Cerebellar cortex (tissue), 1 donor: ENCODE measurements at places on chromosomes 4 and X.
A peak's percentile ranks its signal among the peaks of the same experiment; 100 is the strongest.

- no peak for DNase-seq
These were observed 54.5 kb downstream of the KLHL8 start for GRCh38 chr4:87165892-87166291.

- DNase-seq, result peak; percentile 54
These were observed 132.5 kb upstream of the NHS start for GRCh38 chrX:17242470-17242869.

GRCh38 chrX:115232933-115233496, 881 bp downstream of the LRCH2 start:
- DNase-seq, result no peak

GRCh38 chr4:183364025-183364424, 41.8 kb upstream of the CLDN24 start:
- DNase-seq, result no peak

- no peak for DNase-seq
These were observed 110.8 kb downstream of the GBA3 start for GRCh38 chr4:22803512-22803911.

GRCh38 chr4:24210332-24210902, 320.6 kb upstream of the PPARGC1A start:
- no peak for DNase-seq

DNA sequence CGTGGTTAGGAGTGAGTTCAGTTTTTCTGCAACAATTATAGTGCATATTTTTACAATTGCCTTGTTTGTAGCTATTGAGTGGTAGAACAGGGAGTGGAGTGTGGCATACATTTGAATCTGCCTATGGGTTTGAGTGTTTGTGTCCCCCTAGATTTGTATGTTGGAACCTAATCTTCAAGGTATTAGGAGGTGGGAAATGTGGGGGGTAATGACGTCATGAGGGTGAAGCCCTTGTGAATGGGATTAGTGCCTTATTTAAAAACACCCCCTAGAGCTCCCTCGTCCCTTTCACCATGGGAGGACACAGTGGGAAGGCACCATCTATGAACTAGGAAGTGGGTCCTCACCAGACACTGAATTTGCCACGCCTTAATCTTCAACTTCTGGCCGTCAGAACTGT, 819.6 kb downstream of the NLGN4X start:
- no peak for DNase-seq

GRCh38 chrX:17805120-17805519, 56.0 kb downstream of the RAI2 start:
- DNase-seq, result no peak

- DNase-seq, result no peak
These were observed 4.6 kb downstream of the ALAS2 start for GRCh38 chrX:55026143-55026542.

DNA sequence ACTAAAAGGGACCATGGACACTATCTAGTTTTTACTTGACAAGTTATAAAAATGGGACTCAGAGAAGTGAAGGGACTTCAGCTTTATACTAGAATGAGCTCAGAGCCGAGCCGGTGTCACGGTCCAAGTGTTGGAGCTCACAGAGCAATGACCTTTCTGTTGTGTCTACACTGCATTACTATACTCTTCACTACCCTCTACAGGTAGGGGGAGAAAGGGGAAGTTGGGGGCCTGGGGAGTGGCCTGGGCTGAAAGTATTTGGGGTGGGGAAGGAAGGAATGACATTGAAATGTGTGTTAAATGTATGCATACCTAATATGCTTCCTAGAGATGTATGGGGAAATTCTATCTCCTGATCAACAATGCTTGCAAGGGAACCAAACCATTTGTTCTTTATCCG, 48.8 kb upstream of the HHIP start:
- no peak for DNase-seq

DNA sequence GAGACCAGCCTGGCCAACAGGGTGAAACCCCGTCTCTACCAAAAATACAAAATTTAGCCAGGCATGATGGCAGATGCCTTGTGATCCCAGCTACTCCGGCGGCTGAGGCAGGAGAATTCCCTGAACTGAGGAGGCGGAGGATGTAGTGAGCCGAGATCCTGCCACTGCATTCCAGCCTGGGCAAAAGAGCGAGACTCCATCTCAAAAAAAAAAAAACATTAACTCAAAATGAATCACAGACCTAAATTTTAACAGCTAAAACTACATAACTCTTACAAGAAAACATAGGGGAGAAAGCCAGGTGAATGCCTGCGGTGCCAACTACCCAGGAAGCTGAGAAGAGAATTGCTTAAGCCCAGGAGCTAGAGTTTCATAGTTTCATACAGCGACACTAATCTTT, 54.8 kb downstream of the TMEM165 start:
- no peak for DNase-seq

DNA sequence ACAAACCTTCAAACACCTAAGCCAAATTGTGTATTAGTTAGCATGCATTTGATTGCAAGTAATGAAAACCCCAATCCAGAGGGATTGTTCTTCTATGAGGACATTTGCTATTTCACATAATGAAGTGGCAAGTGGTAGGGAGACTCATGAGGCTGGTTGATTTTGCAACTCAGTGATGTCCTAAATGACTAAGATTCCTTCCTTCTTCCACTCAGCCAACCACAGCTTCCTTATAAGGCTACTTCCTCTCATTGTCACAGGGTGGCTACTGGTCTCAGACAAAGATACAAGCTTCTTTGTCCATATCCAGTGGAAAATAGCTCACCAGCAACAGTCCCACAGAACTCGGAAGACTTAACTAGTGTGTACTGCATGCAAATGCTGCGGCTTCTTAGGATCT, 5.3 kb upstream of the OTC start:
- no peak for DNase-seq

DNA sequence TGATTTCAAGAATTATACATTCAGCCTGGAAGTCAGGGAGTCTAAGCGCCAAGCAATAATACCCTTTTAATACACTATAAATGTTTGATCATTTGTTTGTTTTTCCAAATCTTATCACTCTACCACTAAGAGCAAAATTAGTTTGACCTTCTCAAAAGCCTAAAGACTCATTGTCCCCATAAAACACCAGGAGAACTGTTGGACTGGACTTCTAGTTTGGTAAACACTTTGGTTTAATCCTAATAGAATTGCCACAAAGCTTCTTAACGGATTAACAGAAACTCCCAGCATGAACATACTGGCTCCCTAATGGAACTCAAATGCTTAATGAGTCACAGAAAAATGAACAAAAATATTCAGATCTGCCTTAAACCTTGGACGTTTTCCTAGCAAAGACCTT, 34.9 kb downstream of the SYTL5 start:
- DNase-seq, result no peak

- DNase-seq, result no peak
These were observed 38.7 kb upstream of the THOC2 start for GRCh38 chrX:123771449-123772064.

DNA sequence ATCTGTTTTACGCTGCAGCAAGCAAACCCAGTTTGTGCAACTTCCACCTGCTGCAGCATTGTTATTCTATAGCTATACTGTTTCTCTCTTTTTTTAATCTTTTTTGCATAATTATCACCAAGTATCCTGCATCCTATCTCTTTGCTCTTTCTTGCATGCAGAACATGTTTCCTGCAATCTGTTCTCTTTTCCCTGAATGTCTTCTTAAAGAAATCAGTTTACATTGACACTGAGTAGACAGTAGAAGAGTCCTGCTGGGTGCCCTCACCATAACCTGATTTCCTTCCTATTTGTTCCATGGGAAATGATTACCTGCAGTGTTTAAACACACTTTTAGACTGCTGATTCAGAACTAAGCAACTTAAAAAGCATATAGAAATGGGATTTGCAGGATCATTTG, 964.7 kb downstream of the PCDH19 start:
- DNase-seq, result no peak

DNA sequence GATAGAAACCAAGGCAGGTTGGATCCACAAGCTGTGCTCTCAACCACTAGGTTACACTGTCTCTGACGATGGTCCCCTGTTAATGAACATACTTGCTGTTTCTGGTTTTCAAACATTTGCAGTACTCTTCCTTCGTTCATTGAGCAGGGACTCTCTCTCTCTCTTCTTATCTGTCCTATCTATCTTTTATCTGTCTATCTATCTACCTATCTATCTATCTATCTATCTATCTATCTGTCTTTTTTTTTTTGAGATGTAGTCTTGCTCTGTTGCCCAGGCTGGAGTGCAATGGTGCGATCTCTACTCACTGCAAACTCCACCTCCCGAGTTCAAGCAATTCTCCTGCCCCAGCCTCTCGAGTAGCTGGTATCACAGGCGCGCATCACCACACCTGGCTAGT, 9.4 kb upstream of the CT47C1 start:
- no peak for DNase-seq

GRCh38 chr4:108700081-108700757, 49.8 kb downstream of the OSTC start:
- DNase-seq, result no peak

- DNase-seq, result no peak
These were observed 84.0 kb downstream of the LPAR4 start for GRCh38 chrX:78831523-78831922.

- no peak for DNase-seq
These were observed 155.2 kb downstream of the ZNF330 start for GRCh38 chr4:141375855-141376254.

- DNase-seq, result no peak
These were observed 158.4 kb upstream of the SLC7A11 start for GRCh38 chr4:138400543-138400942.

- DNase-seq, result no peak
These were observed 81.6 kb downstream of the PDHA2 start for GRCh38 chr4:95921470-95921869.

GRCh38 chrX:37830371-37830770, 17.0 kb downstream of the DYNLT3 start:
- DNase-seq, result no peak

- DNase-seq, result no peak
These were observed 383.7 kb downstream of the NAF1 start for GRCh38 chr4:162782778-162783525.

GRCh38 chrX:41670112-41670511, 18.7 kb upstream of the GPR34 start:
- DNase-seq, result no peak

- no peak for DNase-seq
These were observed 80.5 kb downstream of the HNRNPD start for GRCh38 chr4:82293304-82293703.

GRCh38 chr4:55184600-55185523, 59.5 kb upstream of the KDR start:
- DNase-seq, result peak; percentile 20

DNA sequence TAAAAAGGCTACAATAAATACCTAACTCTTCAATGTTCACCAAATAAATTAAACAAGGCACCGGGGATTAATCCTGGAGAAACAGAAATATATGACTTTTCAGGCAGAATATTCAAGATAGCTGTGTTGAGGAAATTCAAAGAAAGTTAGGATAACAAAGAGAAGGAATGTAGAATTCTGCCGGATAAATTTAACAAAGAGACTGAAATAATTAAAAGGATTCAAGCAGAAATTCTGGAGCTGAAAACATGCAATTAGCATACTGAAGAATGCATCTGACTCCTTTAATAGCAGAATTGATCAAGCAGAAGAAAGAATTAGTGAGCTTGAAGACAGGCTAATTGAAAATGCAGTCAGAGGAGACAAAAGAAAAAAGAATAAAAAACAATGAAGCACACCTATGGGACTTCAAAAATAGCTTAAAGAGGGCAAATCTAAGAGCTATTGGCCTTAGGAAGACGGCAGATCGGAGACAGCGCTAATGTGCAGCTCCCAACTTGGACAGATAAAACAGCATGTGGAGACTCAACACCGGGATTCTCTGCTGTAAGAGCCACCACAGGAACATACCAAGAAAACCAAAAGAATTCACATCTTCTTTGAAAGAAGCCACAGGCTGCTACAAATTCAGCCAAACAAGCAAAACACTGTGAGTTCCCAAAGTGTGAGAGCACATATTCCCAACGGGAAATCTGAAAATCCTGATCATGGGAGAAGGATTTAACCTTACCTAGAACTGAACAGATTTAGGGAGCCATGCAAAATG, 1290.9 kb downstream of the PCDH18 start:
- no peak for DNase-seq

DNA sequence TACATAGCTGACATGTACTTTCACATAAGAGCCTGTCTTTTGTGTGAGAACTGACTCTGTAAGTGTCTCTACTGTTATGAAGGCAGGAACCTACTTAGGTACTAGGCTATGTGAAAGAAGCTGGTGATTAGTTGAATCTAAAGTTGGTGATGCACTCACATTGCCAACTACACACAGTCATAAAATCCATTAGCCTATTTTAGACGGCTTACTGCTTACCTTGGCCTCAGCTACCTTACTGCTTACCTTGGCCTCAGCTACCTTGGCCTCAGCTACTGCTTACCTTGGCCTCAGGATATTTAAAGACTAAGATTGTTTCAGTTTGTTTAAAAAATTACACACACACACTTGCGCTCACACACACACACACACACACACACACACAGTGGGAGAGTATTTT, 549.7 kb downstream of the IL1RAPL1 start:
- no peak for DNase-seq

DNA sequence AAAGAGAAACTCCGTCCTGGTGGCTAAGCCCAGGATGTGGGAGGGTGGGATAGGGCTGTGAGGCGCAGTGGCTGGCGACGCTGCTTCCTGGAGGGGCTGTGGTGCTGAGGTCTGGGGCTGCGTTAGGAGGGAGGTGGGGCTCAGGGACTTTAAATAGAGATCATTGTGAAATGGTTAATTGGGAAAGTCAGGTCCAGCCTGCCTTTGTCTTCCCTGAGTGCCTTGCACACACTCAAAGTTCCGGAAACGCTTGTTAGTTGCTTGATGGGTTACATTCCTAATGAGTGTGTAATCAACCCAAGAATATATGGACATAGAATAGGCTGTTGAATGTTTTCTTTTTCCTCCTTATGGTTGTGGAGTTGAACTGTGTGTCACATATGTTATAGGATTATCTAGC, 55.7 kb upstream of the CLDN34 start:
- no peak for DNase-seq

- no peak for DNase-seq
These were observed 181.9 kb downstream of the SOWAHB start for GRCh38 chr4:76716020-76716419.

DNA sequence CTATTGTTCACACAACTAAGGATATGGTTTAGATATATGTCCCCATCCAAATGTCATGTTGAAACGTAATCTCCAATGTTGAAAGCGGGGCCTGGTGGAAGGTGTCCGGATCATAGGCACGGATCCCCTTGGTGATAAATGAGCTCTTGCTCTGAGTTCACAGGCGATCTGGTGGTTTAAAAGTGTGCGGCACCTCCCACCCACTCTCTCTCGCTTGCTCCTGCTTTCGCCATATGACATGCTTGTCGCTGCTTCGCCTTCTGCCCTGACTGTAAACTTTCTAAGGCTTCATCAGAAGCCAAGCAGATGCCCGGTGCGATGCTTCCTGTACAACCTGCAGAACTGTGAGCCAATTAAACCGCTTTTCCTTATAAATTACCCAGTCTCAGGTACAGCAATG, 128.5 kb downstream of the NFKB1 start:
- no peak for DNase-seq

GRCh38 chr4:156146571-156146970, 192.9 kb upstream of the CTSO start:
- DNase-seq, result no peak

DNA sequence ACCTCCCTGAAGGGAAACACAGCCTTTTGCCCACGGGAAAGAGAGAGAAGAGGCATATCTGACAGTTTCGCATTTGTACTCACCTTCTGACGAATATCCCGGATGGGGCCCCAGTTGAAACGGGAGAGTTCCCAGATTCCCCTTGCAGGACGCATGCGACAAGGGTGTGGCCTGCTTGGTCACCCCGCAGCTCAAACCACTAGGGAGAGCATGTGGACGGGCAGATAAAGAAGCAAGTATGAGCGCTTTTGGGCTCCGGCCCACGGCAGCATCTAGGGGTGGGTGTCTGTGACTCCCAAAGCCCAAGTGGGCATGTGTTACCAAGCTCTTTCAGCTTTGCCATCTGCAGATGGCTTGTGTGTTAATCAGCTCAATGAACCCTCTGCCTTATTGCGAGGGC, 70.1 kb upstream of the MED14 start:
- no peak for DNase-seq
